ENCODE measurements at places on chromosomes 6 and 20.

DNA sequence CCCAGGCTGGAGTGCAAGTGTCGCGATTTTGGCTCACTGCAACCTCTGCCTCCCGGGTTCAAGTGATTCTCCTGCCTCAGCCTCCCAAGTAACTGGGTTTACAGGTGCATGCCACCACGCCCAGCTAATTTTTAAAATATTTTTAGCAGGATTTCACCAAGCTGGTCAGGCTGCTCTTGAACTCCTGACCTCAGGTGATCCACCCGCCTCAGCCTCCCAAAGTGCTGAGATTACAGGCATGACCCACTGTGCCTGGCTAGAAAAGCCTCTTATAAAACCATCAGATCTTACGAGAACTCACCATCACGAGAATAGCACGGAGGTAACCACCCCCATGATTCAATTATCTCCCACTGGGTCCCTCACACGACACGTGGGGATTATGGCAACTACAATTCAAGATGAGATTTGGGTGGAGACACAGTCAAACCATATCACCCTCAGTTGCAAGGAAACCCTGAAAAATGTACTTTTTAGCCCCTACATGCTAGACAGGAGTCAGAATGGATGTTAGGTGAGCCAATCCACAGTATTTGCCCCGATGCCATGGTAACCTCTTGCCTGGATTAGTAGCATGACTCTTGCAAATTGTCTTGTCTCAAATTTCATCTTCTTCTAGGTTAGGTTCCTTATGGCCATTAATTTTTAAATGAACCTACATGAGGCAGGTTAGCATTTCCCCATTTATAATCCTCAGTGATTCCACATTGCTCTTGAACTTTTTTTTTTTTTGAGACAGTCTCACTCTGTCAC is 17.1 kb upstream of the SASH1 start:
- no peaks in the 10 kb centered on the region for H3K27me3 ChIP-seq
- no peak for DNase-seq
- H3K36me3 ChIP-seq: no peaks in the 10 kb centered on the region

DNA sequence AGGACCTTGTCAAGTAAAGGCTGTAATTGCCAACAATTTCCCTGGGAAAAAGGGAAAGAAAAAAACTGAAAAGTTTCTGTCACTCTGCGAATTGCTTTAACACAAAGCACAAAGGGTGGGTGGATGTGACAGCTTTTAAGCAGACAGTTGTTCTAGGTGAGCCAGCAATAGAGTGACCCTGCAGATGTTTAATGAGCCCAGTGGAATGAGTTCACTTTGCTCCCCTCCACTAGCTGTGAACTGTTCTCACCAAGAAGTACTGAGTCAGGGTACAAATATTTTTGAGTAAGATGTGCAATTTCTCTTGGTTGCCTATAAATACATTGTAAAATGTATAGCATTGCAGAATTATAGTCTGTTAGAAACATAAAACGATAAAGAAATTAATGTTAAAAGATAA is 26.2 kb upstream of the LRRC1 start:
- H3K4me1 ChIP-seq: no peaks in the 10 kb centered on the region
- no peaks in the 10 kb centered on the region for H3K27me3 ChIP-seq
- H3K36me3 ChIP-seq: no peaks in the 10 kb centered on the region
- no peak for DNase-seq
- H3K27ac ChIP-seq: no peak overlapping the region

- no peak for DNase-seq
- H3K27me3 ChIP-seq: no peaks in the 10 kb centered on the region
- no peaks in the 10 kb centered on the region for H3K4me1 ChIP-seq
- H3K4me3 ChIP-seq: no peak overlapping the region
Measured at GRCh38 chr6:152554851-152555250, 82.3 kb downstream of the SYNE1 start.

DNA sequence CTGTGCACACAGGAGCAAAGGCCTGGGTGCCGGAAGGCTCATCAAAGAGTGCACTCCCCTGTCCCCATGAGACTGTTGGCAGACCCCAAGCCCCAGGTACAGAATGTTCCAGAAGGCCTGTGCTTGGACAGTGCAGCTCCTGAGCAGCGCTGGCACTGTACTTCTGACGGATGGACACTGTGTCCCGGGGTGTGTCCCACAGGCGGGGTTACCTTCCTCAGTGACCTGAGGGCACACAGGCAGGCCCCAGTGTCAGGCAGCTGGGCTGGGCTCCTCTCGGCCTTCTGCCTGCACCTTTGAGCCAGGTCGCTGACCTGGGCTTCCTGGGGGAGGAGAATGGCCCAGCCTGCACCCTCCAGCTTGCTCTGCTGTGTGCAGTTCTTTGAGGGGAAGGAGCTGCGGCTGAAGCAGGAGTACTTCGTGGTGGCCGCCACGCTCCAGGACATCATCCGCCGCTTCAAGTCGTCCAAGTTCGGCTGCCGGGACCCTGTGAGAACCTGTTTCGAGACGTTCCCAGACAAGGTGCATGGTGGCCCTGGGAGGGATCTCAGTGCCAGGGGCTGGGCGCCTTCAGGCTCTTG is 30.1 kb downstream of the PYGB start:
- DNase-seq: peak; percentile 62
- no peaks in the 10 kb centered on the region for H3K27me3 ChIP-seq
- H3K27ac ChIP-seq: peak overlapping the region; percentile 77
- no peak overlapping the region for H3K4me3 ChIP-seq
- peaks cover 17% of the 10 kb centered on the region for H3K4me1 ChIP-seq

GRCh38 chr20:50113420-50114224 is 672 bp upstream of the UBE2V1 start:
- H3K27ac ChIP-seq: peak overlapping the region; percentile 99
- peaks cover 52% of the 10 kb centered on the region for H3K4me1 ChIP-seq

DNA sequence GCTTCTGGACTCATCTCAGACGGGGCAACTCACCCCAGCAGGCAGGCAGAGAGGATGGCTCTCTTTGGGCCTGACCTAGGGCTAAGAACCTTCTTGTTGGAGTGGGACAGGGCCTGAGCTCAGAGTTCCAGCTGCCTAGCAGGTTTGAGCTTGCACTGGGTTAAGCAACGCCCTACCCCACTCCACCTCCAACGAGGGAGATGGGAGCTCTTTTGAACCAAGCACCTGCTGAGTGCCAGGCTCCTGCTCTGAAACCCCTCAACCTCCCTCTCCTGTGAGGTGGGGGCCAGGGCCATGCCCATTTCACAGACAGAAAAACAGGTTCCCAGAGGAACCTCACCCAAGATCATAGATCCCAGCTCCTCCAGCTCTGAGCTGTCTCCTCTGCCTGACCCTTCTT is 54.3 kb downstream of the SNAI1 start:
- H3K27me3 ChIP-seq: no peaks in the 10 kb centered on the region
- no peak for DNase-seq
- no peak overlapping the region for H3K4me3 ChIP-seq
- peaks cover 24% of the 10 kb centered on the region for H3K4me1 ChIP-seq

DNA sequence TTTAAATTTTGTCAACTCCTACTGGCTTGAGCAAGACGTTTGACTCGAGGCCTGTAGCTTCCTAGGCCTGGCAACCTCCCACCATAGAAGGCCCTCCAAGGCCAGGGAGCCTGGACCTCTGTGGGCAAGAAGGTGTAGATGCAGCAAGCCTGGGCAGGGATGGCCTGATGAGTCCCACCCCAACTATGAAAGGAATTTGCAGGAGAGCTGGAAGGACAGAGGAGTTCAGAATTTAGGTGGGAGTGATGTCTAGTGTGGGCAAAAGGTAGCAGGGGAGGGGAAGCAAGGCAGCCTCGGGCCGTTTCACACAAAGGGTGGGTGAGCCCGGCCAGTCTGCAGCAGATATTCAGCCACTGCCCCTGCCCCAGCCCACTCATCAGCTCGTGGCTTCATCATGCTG is 245.2 kb downstream of the CDH26 start:
- no peaks in the 10 kb centered on the region for H3K36me3 ChIP-seq
- H3K27ac ChIP-seq: no peak overlapping the region
- H3K27me3 ChIP-seq: no peaks in the 10 kb centered on the region
- no peak overlapping the region for H3K4me3 ChIP-seq
- DNase-seq: no peak
